ENCODE measurements at places on chromosomes 5 and 9.

GRCh38 chr5:125005266-125005665 lies 258.8 kb upstream of the ZNF608 start:
- DNase-seq: no peak

DNA sequence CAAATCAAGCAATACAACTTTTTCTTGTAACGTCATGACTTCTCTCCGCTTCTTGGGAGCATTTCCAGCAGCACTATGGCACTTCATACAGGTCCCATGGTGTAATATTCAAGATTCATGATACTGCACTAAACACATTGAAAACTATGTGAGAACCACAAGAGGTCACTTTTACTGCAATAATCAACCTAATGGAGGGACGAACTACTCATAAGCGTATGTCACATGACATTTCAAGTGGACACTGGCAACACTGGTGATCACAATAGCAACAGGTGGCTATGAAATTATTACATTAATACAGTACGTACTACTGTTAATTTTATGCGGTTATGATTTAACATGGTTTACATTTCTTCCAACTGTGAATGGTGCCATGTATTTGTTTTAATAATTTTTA lies 78.6 kb upstream of the TBC1D9B start:
- DNase-seq: no peak

DNA sequence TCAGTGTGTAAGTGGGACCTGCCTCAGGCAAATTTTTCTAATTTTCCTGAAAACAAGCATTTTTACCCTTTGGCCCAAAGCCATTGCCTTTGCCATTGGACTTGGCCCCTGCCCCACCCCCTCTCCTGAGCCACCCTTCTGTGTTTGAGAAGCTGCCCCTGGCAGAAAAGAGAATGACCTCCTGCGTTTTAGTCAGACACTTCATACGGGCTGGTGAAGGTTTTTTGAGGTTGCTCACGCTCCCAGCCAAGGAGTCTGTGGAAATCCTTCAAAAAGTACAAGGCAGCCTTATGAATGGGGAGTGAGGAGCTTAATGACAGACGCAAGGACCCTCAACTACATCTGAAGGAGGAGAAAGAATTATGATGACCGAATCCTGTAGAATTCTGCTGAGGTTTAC lies 308.9 kb downstream of the SLIT3 start:
- DNase-seq: no peak

GRCh38 chr9:37947977-37948376 lies 44.0 kb upstream of the SLC25A51 start:
- DNase-seq: no peak

DNA sequence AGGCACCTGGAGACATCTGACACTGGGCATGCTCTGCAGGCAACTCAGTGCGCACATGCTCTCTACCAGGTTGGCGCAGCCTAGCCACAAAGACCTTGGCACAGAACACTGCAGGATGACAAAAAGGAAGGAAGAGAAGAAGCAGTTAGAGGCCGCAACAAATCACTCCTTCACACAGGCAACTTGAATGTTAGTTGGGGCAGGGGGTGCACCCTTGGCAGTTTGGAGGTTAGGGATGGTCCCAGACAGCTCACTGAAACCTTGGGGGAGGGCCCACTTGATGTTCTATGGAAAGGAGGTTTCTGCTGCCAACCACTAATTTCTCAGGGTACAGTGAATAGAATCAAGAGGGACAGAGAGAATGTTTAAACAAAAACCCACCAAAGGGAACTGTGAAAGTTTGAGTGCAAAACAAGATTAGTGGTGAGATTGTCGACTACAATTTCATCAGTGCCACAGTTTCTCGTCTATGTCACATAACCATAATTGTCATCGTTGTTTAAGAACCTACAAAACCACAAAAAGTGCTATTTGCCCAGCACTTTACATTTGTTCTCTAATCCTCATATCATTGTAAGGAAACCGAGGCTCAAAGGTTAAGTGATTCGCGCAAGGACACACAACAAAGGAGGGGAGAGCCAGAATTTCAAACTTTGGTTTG lies 48.7 kb downstream of the FBXW11 start:
- no peak for DNase-seq

GRCh38 chr9:30507166-30507565 lies 1877.3 kb upstream of the ACO1 start:
- no peak for DNase-seq

DNA sequence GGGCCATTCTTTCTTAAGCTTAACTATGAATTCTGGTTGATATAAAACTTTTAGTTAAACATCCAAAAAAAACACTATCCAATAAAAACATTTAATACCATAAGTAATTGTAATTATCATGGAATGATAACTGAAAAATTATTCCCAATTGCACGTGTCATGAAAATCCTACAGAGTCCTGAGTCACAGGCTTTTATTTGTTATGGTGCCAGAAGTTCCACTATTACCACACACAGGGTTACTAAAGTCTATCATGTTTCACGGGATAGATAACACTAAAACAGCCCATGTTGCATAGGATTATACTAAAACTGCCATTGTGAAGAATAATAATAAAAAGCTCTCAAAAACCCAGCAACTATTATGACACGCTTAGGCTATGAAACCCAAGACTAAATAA lies 1381.8 kb downstream of the EFNA5 start:
- no peak for DNase-seq

DNA sequence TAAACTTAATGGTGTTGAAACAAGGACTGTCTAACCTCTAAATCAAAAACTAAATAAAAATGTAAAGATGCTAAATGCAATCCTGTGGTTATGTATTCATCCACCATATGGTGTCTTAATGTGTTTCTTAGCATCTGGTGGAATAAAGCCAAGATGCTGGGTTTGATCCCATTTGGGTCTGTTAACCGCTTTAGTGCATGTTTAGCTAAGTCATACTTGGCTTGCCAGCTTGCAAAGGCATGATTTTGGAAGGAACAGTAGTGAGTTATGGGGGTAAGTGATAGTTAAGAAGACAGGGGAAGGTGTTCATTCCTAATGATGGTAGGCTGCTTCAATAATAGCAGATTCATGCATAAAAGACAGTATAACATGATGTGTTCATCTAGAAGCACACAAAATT lies 139.0 kb upstream of the SLC27A6 start:
- no peak for DNase-seq

GRCh38 chr9:18717759-18718158 lies 243.8 kb downstream of the ADAMTSL1 start:
- DNase-seq: no peak

- DNase-seq: no peak
Observed at GRCh38 chr5:37063739-37064138, 185.4 kb downstream of the CPLANE1 start.

DNA sequence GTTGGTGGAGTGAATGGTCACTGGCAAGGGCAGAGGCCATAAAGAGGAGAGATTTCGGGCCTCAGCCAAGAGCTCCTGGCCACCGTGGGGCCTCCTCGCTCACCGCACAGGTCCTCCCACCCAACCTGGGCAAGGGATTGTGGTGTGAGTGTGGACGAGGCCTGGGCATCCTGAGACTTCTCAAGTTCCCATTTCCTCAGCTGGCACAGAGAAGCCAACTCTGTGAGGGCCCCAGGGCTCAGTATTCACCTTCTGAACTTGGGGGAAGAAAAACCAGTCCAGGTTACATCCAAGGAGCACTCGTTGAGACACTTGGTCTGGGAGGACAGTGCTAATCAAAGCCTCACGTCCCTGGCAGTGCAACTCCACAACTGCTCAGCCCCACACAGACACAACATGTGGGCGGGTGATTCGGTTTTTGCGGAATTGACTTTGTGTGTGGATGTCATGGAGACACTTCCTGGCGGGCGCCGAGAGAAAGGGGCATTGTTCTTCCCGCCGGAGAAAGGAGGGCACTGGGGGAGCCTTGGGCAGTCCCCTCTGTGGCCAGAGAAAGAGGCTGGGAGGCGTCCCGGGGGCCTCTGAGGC lies 28.5 kb upstream of the NKD2 start:
- DNase-seq: no peak

DNA sequence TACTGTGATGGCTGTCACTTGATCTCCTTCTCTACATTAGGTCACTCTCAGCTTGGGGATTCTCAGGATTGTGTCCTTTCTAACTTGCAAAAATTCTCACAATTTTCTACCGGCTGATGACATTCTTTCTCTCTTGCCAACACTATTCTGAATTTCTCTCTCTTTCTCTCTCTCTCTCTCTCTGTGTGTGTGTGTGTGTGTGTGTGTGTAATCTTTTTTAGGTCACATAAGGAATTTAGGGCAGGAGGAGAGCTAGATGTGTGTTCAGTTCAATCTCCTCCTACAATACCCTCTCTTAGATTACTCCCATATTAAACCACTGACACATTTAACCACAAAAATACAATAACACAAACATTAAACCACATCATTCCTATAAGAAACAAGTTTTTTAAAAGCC lies 242.3 kb upstream of the NREP start:
- DNase-seq: no peak

DNA sequence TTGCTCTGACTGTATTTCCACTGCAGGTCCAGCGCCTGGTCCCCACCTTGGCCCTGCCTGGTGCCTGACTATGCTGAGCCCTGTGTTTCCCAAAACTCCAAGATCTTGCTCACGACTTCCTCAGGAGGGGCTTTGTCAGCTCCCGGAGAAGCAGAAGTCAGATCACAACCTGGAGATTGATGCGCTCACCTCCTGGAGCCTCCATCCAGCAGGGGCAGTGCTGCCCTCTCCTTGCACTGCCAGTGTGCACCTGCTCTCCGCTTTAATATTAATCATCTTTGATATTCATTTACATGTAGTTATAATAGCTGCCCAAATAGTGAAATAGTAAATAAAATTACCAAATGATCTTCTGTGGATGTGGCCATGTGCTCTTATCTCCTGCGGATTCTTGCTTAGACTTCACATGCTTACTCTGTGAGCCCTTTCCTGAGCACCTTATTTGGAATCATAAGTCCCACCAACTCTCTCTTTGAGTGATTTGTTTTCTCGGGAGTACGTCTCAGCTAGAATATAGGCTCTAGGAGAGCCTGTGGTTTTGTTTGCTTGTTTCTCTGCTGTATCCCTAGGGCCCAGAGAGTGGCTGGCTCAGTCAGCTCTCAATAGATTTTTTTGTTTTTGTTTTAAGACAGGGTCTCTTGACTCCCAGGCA lies 17.4 kb downstream of the MAML1 start:
- no peak for DNase-seq

DNA sequence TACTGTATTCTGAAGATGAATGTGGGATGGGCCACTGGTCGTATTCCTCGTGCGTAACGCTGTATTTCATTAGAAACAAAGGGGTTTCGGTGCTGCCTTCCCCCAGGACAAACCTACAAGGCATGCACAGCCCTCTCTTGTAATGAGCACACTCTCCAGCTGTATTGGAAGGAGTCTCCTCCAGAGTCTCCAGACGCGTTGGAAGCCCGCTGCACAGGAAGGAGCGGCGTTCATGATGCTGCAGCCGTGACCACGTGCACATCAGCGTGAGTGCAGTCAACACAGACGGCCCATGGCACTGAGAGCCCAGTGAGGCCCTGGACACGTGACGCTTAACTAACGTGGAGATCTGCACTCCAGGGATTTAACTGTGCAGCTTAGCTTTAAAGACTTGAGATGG lies 209.0 kb upstream of the IRX1 start:
- DNase-seq: no peak

GRCh38 chr9:107868186-107868585 lies 378.6 kb upstream of the KLF4 start:
- no peak for DNase-seq

DNA sequence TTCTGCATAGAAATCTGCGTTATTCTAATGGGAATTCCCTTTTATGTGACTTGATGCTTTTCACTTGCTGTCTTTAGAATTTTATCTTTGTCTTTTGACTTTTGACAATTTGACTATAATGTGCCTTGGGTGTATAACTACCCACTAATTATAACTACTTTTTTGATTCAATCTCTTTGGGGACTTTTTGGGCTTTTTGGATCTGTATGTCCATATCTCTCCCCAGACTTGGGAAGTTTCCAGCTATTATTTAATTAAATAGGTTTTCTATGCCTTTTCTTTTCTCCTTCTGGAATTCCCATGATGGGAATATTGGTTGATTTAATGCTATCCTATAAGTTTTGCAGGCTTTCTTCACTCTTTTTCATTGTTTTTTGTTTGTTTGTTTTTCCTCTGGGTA lies 57.9 kb downstream of the LRRTM2 start:
- no peak for DNase-seq

All from activated T-helper 1 cell treated with Interleukin-2 at 50 U/mL for 16 hours (primary cell).